NCI-H2029 (cell line): ENCODE measurements at places on chromosomes 16 and 17.

DNA sequence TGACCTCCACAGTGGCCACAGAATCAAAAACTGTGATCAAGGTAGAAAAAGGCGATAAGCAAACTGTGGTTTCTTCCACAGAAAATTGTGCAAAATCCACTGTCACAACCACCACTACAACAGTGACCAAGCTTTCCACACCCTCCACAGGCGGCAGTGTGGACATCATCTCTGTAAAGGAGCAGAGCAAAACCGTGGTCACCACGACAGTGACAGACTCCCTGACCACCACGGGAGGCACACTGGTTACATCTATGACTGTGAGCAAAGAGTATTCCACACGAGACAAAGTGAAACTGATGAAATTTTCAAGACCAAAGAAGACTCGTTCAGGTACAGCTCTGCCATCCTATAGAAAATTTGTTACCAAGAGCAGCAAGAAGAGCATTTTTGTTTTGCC, 83.6 kb downstream of the C17orf58 start:
- DNase-seq = no peak

- DNase-seq = no peak
Measured at GRCh38 chr16:14309906-14310305, 238.8 kb downstream of the MRTFB start.

DNA sequence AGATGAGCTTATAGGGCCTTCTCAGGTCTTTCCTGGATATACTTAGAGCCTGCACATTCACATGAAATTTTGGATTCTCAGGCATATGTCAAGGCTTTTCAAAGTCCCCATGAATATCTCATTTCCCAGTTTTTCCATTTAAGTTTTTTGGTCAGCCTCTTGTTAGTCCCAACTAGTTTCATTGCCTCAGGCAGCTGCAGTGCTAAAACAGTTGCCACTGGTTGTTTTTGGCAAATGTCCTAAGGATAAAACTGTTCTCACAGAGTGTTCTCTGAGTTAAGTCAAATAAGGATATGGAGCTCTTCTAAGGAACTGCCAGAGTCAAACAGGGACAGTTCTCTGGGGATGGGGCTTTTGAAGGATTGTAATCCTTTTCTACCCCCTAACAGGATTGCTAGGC, 39.9 kb upstream of the ABCC11 start:
- no peak for DNase-seq

DNA sequence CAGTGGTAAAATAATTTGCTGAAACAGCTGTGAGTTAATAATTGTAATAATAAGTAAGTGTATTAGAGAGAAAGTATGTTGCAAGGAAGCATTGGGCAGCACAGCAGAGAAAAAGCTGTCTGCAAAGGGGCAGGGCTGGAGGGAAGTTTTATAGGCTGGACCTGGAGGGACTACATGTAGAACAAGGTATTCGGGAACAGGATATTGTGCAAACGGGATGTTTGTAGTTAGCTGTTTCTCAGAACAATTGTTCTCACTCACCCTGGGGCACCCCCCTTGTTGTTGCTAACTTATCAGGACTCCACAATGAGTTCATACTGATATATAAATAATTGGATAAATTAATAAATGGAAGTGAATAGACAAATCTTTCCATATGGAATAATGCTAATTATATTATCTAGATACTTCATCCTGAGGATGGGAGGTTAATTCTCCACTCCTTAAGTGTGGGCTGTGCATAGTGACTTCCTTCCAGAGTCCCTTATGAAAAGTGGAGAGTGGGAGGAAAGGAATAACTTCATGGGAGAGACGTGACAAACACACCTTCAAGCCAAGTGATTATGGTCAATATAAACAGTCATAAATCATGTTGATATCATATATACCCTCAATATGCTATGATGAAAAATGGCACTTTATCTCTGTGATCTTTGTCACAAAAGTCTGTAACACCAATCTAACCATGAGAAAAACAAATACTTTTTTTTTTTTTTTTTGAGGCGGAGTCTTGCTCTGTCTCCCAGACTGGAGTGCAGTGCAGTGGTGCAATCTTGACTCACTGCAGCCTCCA, 85.4 kb downstream of the PPM1E start:
- DNase-seq = no peak

- peak; percentile 48 for DNase-seq
Measured at GRCh38 chr16:73172241-73172972, 124.5 kb upstream of the ZFHX3 start.

GRCh38 chr17:27244491-27245223, 49.3 kb upstream of the WSB1 start:
- no peak for DNase-seq

DNA sequence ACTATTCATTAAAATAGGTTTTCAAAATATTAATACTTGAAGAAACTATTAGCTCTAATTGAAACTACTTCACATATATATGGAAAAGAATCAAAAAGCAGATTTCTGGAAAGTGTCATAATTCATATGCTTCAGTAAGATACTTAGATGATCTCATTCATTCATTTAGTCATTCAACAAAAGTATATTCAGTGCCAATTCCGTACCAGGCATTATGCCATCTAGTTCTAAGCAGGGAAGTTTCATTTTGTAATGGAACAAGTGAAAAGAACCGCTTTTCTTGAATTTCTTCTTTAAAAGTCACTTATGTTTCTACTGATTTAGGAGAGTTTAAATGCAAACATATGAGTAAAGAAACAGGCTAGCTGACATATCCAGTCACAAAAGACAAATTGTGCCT, 118.3 kb upstream of the FAM20A start:
- no peak for DNase-seq

- no peak for DNase-seq
Measured at GRCh38 chr16:84868829-84869472, 49.2 kb downstream of the CRISPLD2 start.

GRCh38 chr17:69779378-69780214, 295.4 kb upstream of the KCNJ16 start:
- no peak for DNase-seq

- DNase-seq = no peak
Measured at GRCh38 chr16:47037396-47037745, 63.9 kb upstream of the DNAJA2 start.

DNA sequence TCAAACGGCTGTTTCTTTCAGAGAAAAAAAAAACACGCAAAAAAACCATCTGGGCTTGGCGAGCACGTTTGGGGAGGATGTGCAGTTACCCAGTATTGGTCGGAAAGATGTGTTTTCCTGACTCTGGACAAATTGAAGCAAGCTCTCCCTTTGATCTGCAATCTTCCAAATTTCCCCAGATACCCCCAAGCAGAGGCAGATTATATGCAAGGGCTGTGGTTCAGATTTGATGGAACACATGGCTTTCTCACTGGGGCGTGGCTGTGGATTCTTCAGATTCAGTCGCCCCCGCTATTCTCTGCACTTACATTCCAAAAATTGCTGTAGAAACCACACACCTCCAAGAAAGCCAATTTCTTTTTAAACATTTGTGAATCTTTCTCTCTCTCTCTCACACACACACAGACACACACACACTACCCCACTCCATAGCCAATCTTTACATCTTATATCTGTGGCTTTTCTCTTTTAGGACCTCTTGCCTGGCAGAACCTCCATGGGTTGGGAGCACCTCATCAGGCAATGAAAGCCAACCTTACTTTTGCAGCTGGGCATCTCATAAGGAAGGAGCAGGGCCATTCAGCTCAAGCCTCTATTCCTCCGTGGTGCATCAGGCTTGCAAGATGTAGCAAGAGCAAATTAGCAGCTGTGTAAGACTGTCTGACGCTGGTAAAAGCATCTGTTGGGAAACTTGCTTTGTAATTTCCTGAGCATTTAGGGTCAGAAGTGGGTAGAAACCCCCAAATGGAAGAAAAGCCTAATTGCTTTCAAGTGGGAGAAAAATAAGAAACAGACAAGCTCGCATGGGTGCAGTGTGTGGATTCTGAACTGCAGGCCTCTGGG, 103.9 kb upstream of the FAM20A start:
- no peak for DNase-seq

- no peak for DNase-seq
Measured at GRCh38 chr16:55488306-55488705, 9.3 kb downstream of the MMP2 start.

- no peak for DNase-seq
Measured at GRCh38 chr16:51638339-51639135, 487.5 kb upstream of the SALL1 start.

DNA sequence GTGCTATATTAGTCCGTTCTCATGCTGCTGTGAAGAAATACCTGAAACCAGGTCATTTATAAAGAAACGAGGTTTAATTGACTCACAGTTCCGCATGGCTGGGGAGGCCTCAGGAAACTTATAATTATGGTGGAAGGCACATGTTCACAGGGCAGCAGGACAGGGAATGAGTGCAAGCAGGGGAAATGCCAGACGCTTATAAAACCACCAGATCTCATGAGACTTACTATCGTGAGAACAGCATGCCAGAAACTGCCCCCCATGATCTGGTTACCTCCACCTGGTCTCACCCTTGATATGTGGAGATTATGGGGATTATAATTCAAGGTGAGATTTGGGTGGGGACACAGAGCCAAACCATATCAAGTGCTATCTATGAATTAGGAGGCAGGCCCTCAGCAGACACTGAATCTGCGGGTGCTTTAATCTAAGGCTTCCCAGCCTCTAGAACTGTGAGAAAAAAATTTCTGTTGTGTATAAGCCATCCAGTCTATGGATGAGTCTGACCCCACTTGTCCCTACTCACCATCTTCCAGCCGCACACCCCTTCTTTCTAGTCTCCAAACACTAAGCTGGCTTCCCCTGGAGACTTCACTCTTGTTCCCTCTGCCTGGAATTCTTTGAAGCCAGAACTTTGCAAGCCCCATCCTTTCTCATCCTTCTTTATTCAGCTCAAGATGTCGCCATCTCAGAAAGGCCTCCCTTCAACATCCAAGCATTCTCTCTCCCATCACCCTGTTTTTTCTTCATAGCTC, 772 bp upstream of the NUP93 start:
- DNase-seq = no peak

DNA sequence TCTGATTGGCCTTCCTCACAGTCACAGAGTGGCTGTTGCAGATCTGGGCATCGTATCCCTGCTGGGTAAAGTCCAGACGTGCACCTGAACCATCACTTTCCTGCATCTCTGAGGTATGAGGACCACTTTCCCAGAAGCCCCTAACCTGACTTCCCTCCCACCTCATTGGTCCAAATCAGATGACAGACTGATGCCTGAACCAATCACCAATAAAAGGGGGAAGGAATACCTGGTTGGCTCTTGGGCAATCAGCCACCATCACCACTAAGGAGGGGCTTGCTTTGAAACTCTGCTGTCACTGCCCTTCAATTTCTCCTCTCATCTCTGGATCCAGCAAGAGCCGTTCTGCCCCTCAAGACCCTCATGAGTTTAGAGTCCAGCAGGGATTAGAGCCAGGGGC, 13.6 kb upstream of the WFDC1 start:
- DNase-seq = no peak

GRCh38 chr17:68565661-68566441, 35.3 kb downstream of the FAM20A start:
- DNase-seq = no peak

DNA sequence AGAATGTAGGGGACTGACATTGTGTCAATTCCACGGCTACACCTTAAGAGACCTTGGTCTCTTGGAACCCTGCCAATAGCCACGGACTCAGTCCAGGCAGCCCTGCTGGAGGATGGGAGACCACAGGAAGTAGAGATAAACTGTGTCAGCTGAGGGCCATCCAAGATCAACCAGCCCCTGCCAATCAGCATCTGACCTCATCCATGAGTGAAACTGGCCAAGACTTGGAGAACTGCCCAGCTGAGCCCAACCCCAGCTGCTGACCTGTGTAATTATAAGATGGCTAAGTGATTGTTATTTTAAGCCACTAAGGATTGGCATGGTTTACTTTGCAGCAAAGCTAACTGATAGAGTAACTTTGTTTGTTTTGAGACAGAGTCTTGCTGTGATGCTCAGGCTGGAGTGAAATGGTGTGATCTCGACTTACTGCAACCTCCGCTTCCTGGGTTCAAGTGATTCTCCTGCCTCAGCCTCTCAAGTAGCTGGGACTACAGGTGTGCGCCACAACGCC, 13.3 kb upstream of the YWHAE start:
- DNase-seq = peak; percentile 57

- peak; percentile 34 for DNase-seq
Measured at GRCh38 chr17:57577751-57578607, 167.1 kb downstream of the CCDC182 start.

DNA sequence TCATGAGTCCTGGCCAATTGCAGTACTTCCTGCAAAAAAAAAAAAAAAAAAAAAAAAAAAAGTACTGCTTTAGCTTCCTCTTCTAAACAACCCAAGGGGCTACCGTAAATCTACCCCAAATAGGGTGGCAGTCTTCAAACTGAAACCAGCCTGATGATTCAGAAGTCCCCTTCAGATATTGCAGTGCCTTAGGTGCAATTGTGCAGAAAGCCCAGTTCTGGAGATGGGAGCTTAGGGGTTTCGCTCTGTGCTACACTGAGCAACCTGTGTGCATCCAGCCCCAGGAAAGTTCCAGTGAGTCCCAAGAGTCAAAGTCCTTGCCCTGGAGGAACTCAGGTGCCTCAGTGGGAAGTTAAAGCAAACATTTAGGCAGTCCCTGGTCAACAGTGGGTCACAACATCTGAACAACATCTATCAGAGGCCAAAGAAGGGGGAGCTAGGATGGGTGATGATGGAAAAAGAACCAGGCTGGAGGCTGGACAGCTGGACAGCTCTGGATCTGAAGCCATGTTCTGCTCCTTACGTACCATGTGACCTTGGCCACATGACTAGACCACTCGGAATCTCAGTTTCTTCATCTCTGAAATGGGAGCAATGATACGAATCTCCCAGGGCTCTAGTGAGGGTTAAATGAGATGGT, 6.7 kb upstream of the CIITA start:
- no peak for DNase-seq

DNA sequence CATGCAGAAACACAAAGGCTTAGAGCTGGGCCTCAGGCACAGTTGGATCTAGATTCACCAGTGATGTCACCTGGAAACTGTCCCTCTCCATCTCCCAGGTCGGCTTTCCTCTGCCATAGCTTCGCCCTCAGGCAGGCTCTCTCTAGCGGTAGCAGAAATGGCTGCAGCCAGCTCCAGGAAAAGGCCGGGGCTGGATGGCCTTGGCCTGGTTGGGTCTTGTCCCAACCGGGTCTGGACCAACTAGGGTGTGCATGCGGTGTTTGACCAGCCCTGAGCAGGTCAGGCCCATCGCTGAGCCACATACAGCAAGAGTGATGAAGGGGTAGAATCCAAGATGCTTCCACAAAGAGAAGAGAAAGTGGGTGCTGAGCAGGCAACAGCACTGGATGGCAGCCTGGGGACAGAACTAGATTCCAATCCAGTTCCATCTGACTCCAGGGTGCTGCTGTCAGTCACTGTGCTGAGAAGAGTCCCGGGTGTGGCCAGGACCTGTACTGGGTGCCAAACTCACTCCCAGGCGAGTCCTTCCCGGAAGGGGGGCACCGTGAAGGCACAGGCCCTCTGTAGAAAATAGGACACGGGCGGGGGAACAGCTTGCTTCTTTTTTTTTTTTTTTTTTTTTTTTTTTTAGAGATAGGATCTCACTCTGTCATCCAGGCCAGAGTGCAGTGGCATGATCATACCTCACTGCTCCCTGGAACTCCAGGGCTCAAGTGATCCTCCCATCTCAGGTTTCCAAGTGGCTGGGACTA, 51.8 kb downstream of the SOCS3 start:
- DNase-seq = no peak

- no peak for DNase-seq
Measured at GRCh38 chr17:33464669-33465280, 171.7 kb upstream of the ASIC2 start.
